ENCODE measurements at places on chromosomes 7 and 10.
A peak's percentile ranks its signal among the peaks of the same experiment; 100 is the strongest.

DNA sequence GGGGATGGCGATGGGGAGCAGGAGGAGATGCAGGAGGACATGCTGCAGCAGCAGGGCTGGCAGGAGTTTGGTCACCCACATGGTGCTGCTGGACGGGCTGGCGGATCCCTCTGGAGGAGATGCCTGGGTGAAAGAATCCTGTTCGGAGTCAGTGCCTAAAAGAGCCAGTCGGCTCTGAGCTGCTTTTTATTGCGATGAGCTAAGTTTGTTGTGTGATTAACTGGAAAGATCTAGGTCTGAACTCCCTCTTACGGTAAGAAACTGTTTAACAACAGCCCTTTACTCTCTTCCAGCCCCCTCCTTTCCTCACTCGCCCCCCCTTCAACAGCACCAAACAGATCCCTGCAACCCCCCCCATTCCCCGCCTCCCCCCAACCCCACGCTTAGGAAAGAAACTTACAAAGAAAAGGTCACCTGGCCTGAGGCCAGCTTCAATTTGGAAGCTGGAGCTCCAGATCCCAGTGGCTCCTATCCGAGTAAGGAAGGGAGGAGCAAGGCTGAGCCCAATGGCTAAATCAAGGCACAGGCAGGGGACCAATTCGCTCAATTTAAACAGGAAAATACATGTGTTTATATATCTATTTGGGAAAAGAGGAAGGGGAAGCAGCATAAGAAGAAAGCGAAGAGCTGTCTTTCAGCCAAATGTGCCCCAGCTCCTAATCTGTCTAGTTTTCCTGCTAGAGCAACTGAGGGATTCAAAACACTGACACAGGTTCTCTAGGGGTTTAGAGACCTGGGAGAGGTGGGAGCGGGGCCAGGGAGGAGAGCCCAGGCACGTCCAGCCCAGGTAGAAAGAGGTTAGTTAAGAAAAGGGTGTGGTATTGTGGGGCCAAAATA, at the start of gene HGF:
Gene HGF (minus strand): TSS at position 157 of the 837 bp plus-strand sequence. CDS start 76 bp downstream, at position 81.
- peak; percentile 56 for DNase-seq

DNA sequence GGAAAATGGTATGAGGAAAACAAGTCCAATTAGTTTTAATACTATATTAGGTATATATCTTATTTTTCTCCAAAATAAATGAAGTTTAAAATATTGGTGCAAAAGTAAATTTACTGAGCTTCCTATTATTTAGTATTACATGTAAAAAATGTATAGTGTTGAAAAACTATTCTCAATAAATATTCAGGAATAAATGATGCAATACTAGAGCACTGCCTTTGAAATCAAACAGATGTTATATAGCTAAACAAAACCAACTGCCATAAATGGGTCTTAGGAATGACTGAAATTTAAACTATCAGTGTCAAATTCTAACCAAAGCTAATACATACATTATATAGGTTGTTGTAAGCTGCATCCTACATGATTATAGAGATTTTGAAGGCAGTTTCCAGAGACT, 1434.0 kb upstream of the LRRTM3 start:
- no peak for DNase-seq

DNA sequence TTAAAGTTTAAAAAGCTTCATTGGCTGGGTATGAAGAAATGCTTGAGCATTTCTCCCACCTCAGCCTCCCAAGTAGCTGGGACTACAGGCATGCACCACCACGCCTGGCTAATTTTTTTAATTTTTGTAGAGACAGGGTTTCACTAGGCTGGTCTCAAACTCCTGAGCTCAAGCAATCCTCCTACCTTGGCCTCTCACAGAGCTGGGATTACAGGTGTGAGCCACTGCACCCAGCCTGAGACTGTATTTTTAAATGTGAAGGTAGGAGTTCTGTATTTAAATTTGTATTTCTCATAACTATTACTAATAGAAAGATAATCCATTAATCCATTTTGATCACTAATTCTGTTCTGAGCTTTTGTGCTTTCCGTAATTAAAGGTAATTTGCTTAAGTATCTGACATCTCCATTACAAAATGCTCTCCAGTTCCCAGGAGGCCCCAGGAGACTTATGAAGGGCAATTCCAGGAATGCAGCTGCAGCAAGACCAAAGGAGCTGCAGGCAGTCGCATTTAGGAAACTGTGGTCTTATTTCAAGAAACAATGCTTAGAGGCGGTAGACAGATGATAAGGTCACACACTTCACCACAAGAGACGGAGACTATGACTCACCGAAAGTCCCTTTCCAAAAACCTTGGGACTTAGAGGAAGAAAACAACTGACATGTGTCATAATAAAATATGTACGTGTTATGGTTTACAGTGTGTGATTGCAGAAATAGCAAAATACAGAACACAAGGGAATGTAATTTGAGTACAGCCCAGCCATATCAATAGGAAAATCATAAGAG, 23.3 kb downstream of the YAE1 start:
- no peak for DNase-seq

DNA sequence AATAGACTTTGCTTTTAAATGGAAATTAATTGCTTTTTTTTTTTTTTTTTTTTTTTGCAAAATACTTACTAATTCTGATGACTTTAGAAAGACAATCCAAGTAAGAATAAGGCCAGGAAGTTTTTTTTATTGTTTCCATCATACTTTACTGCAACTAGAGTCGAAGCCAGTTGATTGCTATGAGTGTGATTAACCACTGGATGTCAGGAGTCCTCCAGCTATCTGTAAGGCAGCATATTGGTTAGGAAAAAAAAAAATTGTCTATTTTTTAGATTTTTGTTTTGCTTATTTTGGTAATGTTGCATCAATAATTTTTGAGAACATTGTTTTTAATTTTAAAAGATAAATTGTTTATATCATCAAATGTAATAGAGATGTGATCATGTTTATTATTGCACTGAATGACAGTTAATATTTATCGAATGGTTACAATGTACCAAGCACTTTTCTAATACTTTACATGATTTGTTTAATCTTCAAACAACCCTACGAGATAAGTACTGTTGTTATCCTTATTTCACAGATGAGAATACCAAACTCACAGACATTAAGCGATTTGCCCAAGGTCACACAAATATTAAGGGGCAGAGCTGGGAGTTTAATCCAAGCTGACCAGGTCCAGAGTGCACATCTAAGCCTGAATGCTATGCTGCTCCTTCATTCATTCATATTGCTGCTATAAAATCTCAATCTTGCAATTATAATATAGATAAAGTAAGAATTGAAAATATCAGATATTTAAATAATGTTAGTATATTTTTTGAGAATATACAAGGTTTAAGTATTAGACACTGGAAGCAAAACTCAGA, 19.9 kb upstream of the LMOD2 start:
- peak; percentile 41 for DNase-seq

GRCh38 chr7:50502947-50503346, 52.8 kb upstream of the FIGNL1 start:
- DNase-seq, result no peak

- no peak for DNase-seq
Observed at GRCh38 chr10:99529591-99530107, 3.1 kb upstream of the NKX2-3 start.

DNA sequence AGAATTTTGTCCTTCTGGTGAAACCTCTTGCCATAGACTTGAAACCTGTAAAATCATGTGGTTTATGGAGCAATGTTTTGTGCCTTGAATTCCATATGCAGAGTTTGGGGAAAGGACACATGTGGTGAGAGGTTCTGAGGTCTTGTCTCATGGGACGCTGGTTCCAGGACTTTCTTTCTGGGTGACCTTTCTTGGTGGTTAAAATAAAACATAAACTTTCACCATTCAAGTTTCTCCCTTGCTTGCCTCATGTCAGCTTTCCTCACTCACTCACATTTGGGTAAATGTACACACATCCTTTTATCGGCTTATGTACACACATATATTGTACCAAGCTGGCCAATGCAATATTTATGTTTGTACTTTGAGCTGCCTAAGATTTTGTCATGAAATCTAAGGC, 144.9 kb upstream of the CELF2 start:
- no peak for DNase-seq

- no peak for DNase-seq
Observed at GRCh38 chr7:46880508-46881196, 701.3 kb downstream of the TNS3 start.

DNA sequence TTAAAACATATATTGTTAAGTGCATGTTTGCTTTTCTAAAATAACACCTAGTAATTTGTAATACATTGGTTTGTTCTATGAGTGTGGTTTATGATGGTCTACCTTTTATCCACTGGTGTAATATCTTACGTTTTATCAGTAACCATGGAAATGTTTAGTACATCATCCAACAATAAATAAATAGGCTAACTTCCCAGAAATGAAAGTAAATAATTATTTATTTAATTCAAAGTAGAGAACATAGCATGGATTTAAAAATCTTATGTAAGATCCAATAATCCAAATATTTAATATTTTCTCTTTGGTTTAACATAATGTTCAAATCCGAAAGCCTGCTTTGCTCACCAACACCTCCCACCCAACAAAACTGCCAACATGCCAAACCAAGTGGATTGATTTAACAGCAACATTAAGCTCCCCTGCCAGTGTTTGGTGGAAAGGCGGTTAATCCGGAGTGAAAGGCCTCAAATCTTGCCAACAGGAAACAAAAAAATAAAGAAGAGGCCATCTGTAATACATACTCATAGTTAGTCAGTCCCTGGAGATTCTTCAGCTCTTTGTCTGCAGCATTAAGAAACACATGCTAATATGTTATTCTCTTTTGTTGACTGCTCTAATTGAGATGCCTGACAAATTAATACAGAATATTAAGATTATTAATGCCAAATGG, 897.8 kb downstream of the CNTNAP2 start:
- peak; percentile 30 for DNase-seq

DNA sequence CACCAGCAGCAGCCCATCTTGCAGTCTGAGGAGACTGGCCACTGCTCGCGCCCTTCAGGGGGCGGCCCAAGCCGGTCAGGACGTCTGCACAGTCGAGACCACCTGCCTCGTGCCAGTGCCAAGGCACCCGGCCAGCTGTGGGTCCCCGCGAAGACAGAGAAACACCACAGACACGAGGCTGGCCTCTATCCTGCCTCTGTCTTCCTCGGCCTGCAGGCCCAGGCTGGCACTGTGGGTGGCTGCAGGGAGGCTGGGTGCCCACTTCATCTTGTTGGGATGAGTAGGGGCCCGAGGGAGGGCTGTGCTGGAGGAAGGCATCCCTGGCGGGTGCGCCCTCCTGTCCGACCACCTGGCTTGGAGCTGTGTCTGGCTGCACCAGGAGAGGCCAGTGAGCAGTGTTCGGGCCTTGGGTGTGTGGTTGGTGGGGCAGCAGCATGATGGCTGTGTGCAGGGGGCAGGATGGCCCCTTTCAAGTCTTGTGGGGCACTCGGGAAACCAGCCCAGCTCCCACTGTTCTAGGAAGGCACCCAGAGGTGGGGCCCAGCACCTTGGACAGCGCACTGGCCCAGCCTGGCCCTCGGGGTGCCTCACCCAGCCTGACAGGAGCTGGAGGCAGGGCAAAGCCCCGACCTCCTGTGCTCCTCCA, 7.3 kb downstream of the DPYSL4 start:
- no peak for DNase-seq

GRCh38 chr7:113562801-113563200, 356.0 kb downstream of the PPP1R3A start:
- DNase-seq, result no peak

DNA sequence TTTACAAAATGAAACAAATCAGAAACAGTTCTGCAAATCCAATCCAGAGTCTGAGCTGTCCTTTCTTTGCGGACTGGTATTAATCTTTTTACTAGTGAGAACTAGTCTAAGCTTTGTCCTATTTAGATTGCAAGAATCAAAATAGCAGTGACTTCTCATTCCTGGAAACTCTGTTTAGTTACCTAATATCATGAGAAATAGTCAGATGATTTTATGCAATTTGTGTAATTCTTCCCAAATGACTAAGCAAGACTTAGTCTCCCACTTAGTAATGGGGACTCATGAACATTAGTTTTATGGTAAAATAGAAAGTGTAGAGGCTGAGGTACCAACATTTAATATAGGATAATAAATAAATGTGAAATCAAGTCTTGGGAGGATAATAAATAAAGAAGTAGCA, 341.3 kb downstream of the DNAJB9 start:
- no peak for DNase-seq

DNA sequence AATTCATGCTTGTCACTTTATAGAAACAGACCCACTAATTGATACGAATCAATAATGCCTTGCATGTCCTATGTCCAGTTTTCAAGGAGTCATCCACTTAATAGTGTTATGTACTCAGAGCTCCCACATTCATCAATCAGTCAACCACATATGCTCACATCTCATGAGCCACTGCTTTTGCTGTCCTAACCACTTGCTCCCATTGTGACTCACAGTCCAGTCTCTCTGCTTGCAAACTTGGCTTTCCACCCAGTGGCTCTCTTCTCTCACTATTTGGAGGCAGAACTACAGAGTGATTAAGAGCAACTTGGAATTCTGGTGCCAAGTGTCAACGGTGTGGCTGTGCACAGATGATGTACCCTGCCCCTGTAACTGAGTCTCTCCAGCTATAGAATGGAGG, 166.0 kb downstream of the SNX13 start:
- no peak for DNase-seq

DNA sequence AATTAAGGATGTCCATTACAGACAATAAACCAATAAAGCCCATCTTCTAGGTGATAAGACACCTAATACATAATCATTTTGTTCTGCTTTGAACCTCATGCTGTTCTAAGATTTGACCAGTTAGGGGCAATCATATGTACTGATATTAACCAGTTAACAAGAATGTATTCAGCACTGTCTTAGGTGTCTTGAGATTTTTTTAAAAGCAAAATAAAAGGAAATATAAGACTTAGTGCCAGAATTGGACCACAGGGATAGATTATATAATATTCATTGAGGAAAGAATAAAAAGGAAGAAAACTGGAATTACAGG, 32.0 kb downstream of the IMMP2L start:
- DNase-seq, result no peak

DNA sequence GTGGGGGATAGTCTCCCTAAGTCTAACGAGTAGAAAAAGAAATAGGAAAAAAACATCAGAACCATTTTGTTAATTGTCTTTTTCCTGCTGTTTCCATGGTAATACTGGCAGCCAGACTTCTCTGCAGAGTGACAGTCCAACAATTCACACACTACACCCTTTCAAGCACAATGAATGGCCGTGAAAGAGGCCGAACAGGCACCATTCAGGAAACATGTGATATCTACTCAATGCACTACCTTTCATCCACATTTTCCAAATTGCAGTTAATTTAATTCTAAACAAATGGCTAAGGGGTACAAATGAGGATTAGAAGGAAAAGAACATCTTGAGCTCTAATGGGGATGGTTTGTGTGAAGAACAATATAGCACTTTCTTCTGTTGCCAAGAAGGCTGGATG, 358.5 kb upstream of the ANKRD30A start:
- peak; percentile 84 for DNase-seq

DNA sequence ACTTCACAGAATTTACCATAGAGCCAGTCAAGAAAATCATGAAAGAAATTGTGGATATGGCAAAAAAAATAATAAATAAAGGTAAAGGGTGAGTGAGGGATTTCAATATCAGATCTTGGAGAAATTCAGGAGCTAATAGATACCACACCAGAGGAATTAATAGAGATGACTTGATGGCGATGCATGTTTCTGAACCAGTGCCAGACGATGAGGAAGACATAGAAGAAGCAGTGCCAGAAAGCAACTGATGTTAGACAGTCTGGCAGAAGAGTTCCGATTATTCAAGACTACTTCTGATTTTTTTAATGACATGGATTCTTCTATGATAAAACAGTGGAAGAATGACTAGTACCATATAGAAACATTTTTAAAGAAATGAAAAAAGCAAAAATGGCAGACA, 314.7 kb downstream of the BICC1 start:
- no peak for DNase-seq

- DNase-seq, result peak; percentile 11
Observed at GRCh38 chr7:116211006-116211912, 920 bp downstream of the TES start.
